ENCODE measurements at places on chromosomes 6 and 20.

DNA sequence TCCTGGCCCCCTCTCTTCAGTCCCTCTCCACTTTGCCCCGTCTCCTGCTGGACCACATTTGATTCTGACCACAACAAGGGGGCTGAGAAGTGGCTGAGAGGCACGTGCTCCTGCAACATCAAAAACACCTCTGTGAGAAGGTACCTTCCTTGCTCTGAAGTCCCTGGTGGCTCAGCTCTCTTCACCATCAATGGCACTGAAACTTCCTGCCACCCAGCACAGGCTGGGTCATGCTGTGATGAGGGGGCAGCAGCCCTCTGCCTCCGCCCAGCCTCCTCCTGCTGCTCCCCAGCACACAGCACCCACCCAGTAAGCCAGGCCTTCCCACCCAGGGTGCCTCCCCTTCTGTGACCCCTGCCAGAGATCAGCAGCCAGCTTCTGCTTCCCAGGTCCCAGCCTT lies 10.3 kb downstream of the ZMYND8 start:
- DNase-seq, result no peak

GRCh38 chr6:6125495-6125894 lies 118.8 kb upstream of the NRN1 start:
- DNase-seq, result no peak

GRCh38 chr6:119148098-119148824 lies 69.8 kb upstream of the FAM184A start:
- DNase-seq, result peak; percentile 85

DNA sequence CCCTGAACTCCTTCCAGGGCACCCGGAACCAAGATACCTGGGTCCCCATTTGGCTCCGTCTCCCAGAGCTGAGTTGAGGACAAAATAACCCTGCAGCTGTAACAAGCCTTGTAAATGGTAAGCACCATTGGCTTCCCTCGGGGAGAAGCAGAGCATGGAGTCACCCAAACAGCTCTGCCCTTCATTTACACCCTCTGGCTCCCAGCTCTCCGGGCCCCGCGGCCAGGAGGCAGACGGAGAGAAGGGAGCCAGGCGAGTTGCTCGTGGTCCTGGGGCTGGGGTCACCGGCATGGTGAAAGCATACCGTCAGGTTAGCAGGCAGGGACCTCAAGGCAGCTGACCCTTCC lies 2.1 kb downstream of the TFEB start:
- DNase-seq, result no peak

DNA sequence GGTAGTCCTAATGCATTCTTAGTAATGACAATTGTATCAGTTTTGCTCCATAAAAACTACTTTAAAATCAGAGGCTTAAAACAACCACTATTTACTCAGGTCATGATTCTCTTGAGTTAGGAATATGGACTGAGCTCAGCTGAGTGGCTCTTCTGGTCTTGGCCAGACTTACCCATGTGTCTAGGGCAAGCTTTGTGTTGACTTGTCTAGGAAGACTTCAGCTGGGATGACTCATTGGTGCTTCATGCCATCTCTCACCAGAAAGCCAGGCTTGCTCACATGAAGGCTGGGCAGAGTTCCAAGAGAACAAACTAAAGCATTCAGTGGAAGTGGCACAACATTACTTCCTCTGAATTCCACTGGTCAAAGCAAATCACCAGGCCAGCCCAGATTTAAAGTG lies 155.3 kb downstream of the DHX35 start:
- peak; percentile 56 for DNase-seq

- no peak for DNase-seq
Observed at GRCh38 chr6:74065705-74066104, 369.7 kb downstream of the CD109 start.
